HCT116 (cell line): ENCODE measurements at places on chromosomes 16 and 17. TPM values are rescaled to one million over a fixed set of nuclear protein-coding genes. Genes with fewer than 3 reads are reported as not detected.

- H3K36me3 ChIP-seq, result no peaks in the 10 kb centered on the region
- no peak for DNase-seq
- no peak overlapping the region for H3K27ac ChIP-seq
- peak overlapping the region; percentile 65 for H3K4me3 ChIP-seq
- no peaks in the 10 kb centered on the region for H3K27me3 ChIP-seq
- H3K4me1 ChIP-seq, result peaks cover 9% of the 10 kb centered on the region
Observed at GRCh38 chr17:56832446-56832845, 1.3 kb downstream of the C17orf67 start.

DNA sequence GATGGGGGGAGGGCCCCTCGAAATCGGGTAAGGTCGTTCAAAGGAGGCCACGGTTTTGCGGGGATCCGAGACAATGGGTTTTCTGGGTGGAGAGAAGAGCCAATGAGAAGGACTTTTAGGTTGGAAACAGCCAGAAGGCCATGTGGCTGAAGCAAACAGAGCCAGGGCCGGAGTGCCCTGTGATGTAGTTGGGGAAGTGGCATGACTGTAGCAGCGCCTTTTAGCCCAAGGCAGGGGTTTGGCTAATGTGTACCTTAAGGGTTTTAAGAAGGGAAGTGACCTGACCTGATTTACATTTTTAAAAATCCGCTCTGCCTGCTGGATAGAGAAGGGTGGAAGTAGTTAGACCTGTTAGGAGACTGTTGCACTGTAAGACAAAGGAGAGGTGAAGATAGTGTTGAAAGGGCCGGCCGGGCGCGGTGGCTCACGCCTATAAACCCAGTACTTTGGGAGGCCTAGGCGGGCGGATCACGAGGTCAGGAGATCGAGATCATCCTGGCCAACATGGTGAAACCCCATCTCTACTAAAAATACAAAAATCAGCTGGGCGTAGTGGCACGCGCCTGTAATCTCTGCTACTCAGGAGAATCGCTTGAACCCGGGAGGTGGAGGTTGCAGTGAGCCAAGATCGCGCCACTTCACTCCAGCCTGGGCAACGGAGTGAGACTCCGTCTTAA lies 1.0 kb downstream of the LYRM1 start:
- peak overlapping the region; percentile 90 for H3K27ac ChIP-seq
- H3K36me3 ChIP-seq, result no peaks in the 10 kb centered on the region; the same call in 1 of the 2 replicates
- H3K27me3 ChIP-seq, result no peaks in the 10 kb centered on the region
- peak overlapping the region; percentile 86 for H3K4me3 ChIP-seq
- no peak for DNase-seq

- DNase-seq, result no peak
- H3K4me3 ChIP-seq, result no peak overlapping the region
- no peaks in the 10 kb centered on the region for H3K27me3 ChIP-seq
- peaks cover 31% of the 10 kb centered on the region for H3K4me1 ChIP-seq
- no peaks in the 10 kb centered on the region for H3K36me3 ChIP-seq
- no peak overlapping the region for H3K27ac ChIP-seq
Observed at GRCh38 chr16:22375963-22376640, 1.7 kb upstream of the CDR2 start.

The NKD1 gene
- 11.4 TPM for total RNA-seq

The CFAP97D1 gene
- 0.15 TPM for total RNA-seq
